A172 (cell line): ENCODE measurements at places on chromosomes 3 and 15.

GRCh38 chr3:14151471-14152083 is 26.7 kb downstream of the TMEM43 start:
- no peak for DNase-seq

- DNase-seq: no peak
These were observed 25.8 kb upstream of the LRRFIP2 start for GRCh38 chr3:37200141-37200540.

DNA sequence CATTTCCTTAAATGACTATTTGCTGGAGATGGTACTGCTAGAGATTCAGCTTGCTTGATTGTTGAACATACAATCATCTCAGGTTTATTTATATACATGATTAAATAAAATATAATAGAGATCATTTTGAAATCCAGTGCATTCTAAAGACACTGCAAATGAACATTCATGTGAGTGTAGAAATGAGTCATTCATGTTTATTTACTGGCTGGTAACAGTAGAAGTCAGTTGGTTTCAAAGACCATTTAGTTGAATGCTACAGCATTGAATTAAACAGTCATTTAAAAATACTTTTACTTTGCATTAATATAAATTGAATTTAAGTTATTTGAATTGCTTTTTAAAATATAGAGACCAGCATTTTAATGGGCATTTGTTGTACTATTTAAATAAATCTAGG is 551.9 kb upstream of the GOLIM4 start:
- no peak for DNase-seq

DNA sequence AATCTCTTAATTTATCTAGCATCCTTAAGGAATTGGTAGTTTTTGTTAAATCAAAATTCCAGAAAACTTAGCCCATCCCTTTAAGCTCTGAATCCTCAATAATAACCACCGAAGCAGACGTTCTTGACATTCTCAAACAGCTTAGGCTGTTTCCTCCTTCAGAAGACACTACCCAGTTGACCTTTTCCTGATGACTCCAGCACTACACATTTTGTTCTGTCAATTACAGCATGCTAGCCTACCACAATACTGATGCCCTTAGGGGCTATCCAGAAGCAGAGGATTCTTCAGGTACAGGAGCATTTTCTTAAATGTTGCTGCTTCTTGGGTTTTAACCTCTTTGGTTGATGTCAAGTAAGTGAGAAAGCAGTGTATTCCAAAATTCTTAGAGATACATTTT is 33.4 kb downstream of the ETV5 start:
- no peak for DNase-seq

DNA sequence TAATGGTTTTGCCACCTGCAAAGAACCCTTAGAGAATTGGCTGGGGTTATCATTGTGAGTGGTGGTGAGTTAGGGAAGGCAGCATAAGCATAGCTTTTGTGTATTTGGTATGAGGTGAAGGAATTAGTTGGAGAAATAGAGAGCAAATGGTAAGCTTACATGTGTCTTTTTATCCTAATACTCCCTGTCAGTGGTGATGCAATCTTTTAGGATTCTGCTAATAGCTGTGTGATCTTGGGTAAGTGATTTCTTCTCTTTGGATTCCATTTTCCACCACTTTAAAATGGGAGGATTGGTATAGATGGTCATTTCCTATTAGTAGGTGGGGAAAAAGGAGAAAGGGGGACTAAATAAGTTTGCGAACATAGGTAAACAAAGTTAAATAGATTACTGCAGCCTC is 30.9 kb downstream of the PIAS1 start:
- no peak for DNase-seq

DNA sequence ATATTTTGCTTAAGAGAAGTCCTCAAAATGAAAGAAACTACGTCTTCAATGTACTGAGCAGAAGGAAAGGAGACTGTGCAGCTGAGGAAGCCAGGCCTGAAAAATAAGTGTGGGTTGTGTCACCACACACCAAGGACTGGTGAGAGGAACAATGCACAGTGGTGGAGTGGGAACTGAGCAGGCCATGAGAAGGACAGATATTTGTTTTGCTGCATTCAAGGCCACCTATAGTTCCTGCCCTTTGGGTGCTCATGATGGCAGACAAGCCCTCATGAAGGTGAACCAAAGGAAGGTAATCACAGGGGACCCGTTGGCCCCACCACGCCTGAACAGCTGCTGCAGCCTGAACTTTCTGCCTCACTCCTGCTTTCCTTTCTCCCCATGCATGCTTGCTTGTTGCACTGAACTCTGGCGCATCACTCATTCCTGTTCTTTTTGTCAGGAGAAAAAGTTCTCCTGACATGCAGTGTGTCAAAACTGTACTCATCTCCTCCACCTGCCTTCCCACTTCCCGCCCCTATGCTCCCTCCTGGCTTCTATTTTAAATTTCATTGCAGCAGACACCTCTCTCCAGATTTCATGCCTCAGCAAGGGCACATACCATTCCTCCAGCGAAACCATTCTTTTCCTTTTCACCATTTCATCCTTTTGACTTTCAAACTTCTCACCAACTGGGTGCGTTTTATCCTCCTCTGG is 2.2 kb upstream of the RNF7 start:
- no peak for DNase-seq

DNA sequence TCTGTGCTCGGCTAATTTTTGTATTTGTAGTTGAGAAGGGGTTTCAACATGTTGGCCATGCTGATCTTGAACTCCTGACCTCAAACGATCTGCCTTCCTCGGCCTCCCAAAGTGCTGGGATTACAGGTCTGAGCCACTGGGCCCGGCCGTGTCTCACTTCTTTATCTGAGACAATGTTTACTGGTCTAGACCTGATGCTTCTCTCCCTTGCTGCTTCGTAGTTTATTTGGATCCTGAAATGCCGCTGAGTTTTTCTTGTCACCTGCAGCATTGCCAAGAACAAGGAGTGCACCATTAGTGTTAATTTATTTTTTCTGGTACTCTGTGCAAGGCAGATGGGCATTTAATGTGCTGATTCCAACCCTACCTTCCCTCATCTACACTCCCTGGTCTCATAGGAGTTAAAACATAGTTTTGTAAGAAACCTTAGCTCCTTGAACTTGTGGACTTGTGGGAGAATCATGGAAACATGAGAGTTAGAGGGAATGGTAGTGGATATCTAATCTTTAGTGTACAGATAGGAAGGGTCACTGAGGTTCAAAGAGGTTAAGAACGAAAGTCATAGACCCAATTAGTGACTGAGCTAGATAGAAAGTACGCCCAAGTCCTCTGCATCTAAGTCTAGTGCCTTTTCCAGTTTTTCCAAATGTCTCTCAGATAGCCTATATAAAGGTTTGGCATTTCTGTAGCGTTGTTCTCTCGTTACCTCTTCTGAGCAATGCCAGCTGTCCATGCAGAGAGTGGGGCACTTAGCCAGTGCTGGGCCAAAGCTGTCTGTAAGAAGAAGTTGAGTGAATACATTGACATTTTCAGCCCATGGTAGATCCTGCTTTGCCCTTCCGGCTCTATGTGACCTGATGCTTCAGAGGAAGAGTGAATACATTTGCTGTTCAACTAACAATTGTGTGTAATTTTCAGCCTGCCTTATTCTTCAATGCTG is 244.1 kb downstream of the LPP start:
- DNase-seq: no peak

DNA sequence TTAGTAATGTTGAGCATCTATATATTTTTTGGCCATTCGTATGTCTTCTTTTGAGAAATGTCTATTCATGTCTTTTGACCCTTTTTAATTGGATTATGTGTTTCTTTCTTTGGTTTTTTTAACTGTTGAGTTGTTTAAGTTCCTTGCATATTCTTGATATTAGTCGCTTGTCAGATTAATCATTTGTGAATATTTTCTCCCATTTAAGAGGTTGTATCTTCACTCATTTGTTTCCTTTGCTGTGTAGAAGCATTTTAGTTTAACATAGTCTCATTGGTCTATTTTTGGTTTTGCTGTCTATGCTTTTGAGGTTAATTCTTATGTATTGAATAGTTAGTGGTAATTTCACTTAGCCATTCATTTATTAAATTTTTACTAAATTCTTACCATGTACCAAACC is 283.8 kb downstream of the ZPLD1 start:
- no peak for DNase-seq

GRCh38 chr3:9146367-9147071 is 102.9 kb downstream of the SRGAP3 start:
- no peak for DNase-seq

GRCh38 chr3:49219132-49219531 is 47.7 kb downstream of the KLHDC8B start:
- DNase-seq: no peak

DNA sequence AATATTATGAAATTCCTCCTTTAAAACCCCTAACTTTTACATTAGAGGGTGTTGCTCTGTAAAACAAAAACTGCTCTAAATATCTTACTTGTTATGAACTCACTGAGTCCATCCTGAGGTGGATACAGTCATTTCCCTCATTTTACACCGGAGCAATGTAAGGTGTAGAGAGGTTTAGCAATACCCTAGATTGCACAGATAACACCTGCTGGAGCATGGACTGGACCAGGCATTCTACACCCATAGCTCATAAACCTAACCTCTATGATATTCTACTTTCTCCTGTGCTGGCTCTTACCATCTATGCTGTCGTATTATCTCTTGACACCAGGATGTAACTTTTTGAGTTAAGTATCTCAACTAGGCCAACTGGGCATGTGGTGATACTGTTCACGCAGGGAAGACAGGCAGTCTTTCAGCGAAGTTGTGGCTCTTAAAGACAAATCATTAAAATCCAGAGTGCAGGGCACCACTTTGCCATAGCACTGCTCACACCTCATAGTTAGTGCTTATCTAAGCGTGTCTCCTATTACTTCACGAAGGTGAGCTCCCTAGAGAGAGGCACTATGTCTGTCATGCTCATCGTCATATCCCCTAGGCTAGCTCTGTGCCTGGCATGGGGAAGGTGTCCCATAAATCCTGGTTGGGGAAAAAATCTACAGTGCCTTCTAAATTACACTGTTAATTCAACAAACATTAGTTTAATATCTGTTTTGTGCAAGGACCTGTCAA is 100.1 kb upstream of the SLC2A2 start:
- DNase-seq: no peak

- no peak for DNase-seq
These were observed 5.4 kb upstream of the TBC1D21 start for GRCh38 chr15:73867956-73868355.

- no peak for DNase-seq
These were observed 1.0 kb downstream of the RFX7 start for GRCh38 chr15:56242576-56243162.

GRCh38 chr3:58041826-58042324 is 33.7 kb downstream of the FLNB start:
- DNase-seq: peak; percentile 92

- no peak for DNase-seq
These were observed 11.5 kb downstream of the CRYGS start for GRCh38 chr3:186532598-186533072.

DNA sequence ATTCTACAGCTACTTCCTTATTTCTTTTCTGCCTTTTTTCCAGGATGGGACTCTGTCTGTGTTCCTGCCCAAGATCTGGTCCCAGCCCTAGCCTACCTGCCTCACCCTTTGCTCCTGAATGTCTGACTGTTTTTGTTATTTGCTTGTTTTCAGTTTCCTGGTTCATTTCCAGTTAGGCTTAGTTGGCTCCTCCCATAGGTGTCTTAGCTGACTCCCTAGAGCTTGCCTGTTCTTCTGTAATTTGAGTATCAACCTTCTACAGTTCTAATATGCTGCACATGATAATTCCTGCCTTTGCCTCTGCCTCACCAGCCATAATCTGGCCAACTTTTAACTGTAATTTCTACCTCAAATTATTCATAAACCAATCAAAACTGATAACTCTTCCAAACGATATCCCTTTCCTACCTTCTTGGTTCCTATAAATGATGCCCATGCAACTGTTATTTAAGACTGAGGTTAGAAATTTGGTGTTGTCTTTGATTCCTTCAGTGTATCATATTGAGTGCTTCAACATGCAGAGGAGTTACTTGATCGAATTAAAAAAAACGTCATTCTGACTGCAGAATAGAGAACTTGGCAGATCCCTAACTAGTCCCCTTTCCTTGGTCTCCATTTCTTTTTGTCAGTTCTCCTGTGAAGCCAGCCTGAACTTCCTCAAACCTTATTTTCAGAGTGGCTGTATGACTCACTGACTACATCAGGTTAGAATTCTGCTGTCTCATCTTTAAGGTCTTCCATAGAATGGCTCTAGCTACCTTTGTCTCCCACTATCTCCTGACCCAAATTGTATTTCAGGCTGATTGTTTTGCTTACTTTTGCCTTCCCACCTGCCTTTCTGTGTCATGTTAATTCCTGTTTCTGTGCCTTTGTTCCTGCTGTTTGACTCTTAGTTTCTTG is 8.4 kb downstream of the GOLM2 start:
- peak; percentile 60 for DNase-seq

DNA sequence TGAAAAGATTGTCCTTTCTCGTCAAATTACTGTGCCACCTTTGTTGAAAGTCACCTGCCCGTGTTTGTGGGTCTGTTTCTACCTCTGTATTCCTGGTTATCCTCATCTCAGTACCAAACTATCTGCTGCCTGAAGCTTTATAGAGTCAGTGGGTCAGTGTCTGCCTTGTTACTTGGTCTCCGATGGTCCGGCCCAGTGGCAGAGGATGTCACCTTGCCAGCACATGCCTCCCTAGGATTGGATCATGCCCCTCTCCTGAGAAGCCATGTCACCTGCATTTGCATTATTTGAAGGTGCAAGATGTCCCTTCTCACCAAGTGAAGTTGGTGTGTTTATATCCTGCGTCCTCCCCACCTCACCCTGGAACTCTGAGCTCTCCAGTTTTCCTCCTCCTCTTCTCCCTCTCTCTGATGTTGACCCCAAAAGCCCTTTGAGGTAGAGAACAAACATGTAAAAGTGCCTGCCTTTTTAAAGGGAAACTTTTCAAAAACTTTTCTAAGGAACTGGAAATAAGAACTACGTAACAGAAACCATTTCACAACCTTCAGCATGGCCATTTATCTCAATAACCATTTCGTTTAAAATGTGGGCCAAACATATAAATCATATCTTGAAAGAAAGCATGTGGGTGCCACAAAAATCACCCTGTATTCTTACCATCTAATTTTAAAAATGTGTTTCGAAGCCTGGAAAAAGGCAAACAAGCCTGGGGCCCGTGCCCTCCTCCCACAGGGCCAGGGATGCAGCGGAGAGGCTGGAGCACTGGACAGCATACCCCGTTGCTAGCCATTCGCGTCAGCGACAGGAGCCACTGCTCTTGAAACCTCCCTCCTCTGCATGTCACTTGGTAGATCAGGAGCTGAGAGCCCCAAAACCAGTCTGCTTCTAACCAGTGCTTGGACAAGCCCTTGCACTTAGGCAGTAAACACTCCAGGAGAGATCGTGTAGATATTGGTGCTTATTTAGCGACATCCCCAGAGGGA is 102.1 kb downstream of the VGLL4 start:
- DNase-seq: no peak

- DNase-seq: no peak
These were observed 559.4 kb upstream of the KCNMB2 start for GRCh38 chr3:177976866-177977265.
